ELR (cell line): ENCODE measurements at places on chromosomes 1 and 21.

GRCh38 chr1:10771789-10772188 lies 24.7 kb downstream of the CASZ1 start:
- DNase-seq, result no peak

GRCh38 chr1:54906586-54906985 lies 19.6 kb upstream of the DHCR24 start:
- DNase-seq, result no peak

DNA sequence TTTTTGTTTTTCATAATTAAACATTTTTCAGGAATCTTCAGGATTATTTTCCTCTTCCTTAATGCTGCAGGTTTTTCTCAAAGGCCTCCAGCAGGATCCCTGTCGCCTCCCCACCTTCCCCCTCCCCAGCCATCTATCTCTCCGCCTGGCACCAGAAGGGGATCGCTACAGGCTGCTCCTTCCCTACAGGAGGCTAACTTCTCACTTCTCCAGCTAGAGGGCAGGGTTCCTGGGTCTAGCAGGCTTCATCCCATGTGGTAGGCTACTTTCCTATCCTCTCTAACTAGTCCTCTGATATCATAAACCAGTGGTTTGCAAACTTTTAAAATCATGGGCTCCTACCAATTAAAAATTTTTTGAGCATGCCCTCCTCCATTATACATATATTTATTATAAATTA lies 104.1 kb downstream of the KCNN3 start:
- DNase-seq, result peak; percentile 48

DNA sequence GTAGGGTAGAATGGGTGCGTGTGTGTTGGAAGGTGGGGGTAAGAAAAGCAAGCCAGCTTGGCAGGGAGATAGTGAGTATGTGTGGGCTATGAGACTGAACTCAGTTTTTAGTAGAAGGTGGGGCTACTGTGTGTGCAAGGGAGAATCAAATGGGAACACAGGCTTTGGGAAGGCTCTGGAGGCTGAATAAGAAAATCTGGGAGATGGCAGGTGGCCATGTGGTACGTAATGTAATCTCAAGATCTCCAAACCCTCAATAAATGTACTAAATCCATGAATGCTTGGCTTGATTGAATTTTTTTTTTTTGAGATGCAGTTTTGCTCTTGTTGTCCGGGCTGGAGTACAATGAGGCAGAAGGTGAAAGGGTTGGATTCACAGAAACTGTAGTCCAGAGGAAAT lies 3.5 kb upstream of the ZSCAN20 start:
- no peak for DNase-seq

GRCh38 chr1:19882111-19883071 lies at the start of gene OTUD3:
Gene OTUD3 (plus strand): TSS chr1:19882395. CDS start chr1:19882514, 119 bp downstream.
- peak; percentile 97 for DNase-seq

DNA sequence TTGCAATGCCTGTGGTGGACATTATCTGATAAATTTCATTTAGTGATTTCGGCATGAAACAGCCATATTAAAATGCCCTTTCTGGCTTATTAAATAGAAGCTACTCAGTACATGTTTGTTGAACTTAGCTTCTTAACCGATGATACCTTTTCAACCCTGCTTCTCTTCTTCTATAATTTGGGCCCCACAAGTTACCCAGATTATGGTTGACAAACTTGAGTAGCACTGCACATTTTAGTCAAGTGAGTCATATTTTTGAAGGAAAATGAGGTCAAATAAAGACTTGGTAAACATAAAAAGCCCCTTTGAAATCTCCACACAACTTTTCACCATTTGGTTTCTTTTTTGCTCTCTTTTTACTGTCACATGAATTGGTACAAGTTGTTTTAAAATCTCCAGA lies 33.8 kb downstream of the GIPC2 start:
- peak; percentile 59 for DNase-seq

DNA sequence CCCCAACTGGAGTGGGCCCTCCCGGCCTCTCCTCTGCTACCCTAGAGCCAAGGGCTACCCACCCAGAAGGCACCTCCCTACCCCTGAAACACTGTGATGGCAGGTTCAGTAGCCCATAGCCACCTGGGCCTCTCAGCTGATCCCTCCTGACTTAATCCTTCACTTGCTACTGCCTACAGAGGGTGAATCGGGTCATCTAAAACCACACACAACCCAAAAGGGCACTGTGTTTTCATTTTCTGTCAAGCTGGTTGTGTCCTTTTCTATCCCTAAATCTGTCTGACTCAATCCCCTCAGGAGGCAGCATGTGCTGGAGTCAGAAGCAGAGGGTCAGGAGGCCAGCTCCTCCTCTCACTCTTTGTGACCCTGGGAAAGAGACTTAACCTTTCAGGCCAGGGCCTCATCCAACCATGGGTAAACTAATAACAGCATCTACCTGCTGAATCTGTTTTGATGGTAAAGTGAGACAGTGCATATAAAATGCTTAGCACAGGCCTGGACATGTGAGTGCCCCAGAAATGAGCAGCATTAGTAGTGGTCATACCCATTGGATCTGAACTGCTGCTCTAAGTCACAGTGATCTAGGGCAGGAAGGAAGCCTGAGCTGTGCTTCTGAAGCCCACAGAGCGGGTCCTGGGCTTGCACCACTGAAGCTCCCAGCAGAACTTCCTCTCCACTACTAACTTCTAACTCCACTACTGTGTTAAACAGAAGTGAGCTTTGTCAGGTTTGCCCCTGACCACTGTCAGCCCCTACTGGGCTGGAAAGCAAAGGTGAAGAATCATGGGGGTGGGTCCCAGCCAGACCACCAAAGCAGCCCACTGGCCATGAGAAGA lies 11.0 kb downstream of the PMVK start:
- no peak for DNase-seq

DNA sequence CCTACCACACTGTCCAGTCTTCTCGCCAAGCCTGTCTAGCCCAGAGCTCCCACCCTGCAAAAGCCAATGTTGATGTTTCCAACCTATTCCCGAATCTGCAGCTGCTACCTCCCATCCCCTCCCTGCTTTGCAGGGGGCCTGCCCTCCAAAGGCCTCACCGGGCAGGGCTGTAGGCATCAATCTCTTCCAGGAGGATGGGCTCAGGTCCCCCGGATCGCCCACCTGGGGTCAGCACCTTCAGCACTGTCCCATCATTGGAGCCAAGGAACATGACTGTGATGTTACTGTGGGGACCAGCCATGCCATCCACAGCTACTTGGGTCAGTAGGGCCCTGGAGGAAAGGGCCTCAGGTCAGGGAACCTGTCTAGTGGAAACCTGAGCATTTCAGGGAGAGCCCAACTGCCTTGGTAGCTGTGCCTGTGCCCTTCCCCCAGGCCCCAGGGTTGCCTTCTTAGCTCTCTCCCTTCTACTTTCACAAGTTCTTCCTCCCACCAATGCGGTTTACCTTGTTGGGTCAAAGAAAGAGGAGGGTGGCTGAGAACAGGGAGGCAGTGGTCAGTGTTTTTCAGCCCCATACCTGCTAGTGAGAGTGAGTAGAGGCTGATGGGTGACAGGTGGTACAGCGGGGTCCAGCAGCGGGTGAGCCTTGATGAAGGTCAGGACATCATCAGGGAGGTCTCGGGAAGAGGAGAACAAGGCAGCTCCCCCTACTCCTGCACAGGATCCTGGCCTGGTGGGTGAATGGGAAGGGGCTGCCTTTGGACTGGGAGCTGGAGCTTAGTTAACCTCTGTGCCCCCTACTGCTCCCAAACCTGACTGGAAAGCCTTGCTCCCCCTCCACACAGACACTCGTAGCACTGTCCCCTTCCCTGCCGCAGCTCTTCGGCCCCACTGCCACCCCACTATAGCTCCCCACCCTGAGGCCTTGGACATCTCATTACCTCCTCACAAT lies 10.7 kb downstream of the SEMA6C start:
- no peak for DNase-seq

- DNase-seq, result no peak
These were observed 31.9 kb downstream of the CDCP2 start for GRCh38 chr1:54120698-54121481.

GRCh38 chr1:16903458-16903796 lies 7.6 kb downstream of the RNU1-2 start:
- no peak for DNase-seq

DNA sequence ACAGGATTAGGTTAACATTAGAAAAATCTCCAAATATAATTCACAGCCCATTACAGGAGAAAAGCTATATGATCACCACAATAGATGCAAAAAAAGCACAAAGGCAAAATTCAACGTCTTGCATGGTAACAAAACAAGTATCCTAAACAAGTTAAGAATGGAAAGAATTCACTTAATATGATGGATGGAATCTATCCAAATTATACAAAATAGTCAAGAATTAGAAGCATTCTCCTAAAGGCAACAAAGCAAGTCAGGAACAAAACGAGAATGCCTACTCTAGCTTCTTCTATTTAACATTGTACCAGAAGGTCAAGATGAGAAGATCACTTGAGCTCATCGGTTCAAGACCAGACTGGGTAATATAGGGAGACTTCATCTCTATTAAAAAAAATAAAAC lies 442.8 kb downstream of the SETD4 start:
- DNase-seq, result no peak
